ENCODE measurements at places on chromosomes 5 and 9.

DNA sequence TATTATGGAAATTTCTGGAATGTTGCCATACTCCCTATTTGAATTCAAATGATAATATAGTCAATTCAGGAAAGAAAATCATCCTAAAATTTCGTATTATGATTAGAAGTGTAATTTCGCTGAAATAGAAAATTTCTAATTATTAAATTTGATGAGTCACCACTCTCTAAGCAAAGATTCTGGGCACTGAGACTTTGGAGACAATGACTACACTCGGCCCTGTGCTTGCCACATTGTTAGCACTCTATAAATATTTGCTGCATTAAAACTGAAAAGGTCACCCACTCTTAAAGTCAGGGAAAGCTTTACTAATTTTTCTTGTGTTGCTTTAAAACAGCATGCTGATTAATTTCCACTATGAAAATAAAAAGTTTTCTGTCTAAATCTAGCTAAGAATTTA lies 240.3 kb downstream of the TLE4 start:
- no peak for DNase-seq

DNA sequence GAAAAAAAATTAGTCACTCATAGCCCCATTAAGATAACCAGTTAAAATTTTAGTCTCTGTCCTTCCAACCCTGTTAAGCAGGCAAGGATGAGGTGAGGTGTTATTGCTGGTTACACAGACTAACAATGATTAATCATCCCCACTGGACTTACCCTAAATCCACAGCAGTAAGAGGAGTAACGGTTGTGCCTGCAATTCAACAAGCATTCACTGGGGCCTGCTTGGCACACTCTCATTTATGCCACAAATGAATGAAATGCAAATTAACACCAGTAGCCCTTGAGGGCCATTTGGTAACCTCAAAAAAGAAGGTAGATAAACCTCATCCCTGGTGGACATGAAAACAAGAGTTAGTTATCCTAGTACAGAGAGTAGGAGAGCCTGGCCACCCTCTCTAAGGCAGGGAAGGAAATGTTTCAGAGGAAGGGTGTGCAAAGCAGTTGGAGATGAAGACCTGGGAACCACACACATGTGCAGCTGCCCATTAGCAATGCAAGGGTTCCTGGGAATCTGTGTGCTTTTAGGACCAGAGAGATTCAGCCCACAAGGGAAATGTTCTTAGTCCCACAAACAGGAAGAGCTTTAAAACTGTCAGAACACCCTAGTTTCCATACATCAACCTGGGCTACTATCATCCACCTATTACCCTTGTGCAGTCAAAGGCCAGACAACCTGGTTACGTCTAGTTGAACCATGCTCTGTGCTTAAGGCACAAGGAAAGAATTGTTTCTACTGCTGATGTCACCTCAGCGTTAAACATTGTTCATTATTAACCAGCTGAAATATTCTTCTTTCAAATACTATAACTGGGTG lies 7.7 kb downstream of the LHFPL2 start:
- DNase-seq, result no peak

DNA sequence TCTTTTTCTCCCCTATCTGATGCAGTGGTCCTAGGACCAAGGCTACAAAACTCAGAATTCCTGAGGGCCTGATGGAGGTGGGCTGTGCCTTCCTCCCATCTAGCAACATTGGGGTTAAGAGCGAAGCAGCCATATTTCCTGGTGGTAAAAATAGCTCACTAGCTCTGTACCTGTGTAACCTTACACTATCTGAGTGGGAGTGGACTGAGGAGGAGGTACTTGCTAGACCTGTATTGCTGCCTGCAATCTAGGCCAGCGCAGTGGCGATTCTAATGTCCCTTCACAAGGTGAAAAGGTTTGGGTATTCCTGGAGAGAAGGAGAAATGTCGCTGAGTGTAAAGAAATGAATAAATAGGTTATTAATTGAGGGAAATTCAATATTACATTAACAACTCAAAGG lies 80.2 kb upstream of the LIFR start:
- DNase-seq, result no peak

DNA sequence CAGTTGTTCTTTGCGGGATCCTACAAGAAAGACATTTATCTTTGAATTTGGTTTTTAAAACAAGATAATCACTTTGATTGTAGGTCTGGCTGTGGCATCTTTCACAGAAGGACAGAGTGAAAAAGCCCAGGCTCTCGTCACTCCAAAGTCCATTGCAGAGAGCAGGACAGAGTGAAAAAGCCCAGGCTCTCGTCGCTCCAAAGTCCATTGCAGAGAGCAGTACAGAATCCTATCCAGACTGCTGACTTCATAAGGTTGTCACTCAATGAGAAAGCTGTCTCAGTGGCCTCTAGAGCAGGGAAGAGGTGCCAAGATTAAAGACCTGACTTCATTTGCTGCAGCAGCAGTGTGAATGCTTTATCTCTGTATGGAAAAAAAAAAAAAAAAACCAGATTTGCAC lies 16.3 kb upstream of the GPX8 start:
- no peak for DNase-seq

DNA sequence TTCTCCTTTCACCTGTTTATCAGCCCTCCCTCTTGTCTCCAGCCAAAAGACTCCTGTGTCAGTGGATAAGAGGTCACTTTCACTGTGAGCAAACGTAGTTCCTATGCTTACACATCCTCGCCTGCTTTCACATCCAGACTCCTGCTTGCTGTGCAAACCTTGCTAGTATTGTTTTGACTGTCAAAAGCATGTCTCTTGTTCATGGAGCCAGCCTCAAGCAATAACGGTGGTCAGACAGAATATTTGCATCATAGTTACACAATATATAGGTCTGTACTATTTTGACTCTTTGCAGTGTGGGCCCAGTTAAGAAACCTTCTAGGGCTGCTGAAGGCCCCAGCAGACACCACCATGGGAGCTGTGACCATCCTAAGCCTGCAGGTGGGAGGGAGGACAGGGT lies 420.0 kb downstream of the SEMA5A start:
- no peak for DNase-seq

GRCh38 chr9:129223551-129224208 lies 45.6 kb upstream of the IER5L start:
- DNase-seq, result no peak

GRCh38 chr5:144315994-144316634 lies 145.4 kb downstream of the KCTD16 start:
- DNase-seq, result no peak

GRCh38 chr5:136028090-136028489 lies 698 bp upstream of the TGFBI start:
- no peak for DNase-seq

- no peak for DNase-seq
These were observed 122.5 kb upstream of the TMEM161B start for GRCh38 chr5:88391116-88391515.

DNA sequence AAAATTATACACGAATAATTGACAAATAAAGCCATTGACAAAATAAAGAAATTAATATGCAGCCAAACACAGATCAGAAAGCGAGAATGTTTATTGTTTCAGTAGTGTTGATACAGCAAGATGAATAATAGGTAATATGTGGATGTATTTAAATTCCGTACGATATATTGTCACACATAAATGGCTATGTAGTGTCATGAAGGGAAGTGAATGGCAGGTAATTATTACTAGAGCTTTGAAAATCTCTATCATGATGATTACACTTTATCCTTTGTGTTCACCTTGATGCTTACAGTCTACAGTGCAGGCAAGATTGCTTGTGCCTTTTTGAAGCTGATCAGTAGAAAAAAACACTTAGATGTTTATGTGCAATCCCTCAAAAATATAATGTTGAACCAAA lies 23.3 kb upstream of the CDH10 start:
- no peak for DNase-seq

DNA sequence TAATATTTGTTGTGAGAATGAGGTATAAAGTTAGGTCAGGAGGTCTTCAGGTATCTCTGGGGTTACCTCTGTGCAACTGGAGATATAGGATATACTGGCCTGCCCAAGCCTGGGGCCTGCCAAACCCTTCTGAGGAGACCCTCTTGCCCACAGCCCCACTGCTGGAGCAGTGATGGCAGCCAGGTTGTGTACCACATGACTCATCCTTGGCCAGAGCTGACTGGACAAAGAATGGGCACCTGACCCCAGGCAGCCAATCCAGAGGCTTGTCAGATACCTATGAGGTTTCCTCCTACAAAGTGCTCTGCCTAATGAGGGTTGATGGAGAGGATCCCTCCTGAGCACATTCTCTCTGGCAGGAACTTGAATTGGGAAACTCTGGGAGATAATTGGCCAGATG lies 56.1 kb upstream of the TBC1D2 start:
- no peak for DNase-seq

GRCh38 chr5:56610093-56610698 lies 205.2 kb upstream of the MAP3K1 start:
- DNase-seq, result no peak

GRCh38 chr5:78476795-78477194 lies 116.4 kb downstream of the SCAMP1 start:
- no peak for DNase-seq

GRCh38 chr5:71862507-71863060 lies 143.5 kb downstream of the CARTPT start:
- DNase-seq, result no peak
